ENCODE measurements at places on chromosomes 6 and 20. TPM values are rescaled to one million over a fixed set of nuclear protein-coding genes. Genes with fewer than 3 reads are reported as not detected.
A peak's percentile ranks its signal among the peaks of the same experiment; 100 is the strongest.

The PRL gene
- under 0.01 TPM for total RNA-seq

The FGD2 gene
- total RNA-seq: 3.0 TPM

The ANKRD66 gene
- not detected for total RNA-seq

The SLC17A1 gene
- not detected for total RNA-seq

The NKAIN2 gene
- total RNA-seq: 16.7 TPM

The SLC22A2 gene
- not detected for total RNA-seq

DNA sequence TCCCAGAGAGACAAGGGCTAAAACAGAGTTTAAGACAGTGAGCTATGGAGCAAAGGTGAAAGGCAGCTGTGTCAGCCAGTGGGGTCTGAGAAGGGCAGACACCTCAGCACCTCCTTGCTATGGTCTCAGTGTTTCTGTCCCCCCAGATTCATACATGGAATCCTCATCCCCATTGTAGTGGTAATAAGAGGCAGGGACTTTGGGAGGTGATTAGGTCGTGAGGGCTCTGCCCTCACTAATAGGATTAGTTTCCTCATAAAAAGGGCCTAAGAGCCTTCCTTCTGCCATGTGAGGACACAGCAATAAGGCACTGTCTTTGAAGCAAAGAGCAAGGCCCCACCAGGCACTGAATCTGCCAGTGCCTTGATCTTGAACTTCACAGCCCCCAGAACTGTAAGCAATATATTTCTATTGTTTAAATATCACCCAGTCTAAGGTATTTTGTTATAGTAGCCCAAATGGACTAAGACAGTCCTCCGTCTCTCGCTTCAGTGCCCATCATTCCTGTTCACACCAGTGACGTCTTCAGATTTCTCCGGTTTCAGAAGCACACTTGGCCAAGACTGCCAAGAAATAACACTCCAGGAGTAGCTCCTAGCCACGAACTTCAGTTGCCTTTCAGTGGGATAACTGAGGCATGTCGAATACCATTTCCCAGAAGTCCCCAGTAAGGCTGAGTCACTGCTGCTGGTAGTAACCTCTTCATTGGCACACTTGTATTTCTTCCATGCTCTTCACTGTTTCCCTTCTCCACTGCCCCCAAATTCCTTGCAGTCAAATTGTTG is 32.8 kb downstream of the SLC13A3 start:
- DNase-seq: no peak

- DNase-seq: no peak
Observed at GRCh38 chr20:24501764-24502556, 32.5 kb downstream of the SYNDIG1 start.

DNA sequence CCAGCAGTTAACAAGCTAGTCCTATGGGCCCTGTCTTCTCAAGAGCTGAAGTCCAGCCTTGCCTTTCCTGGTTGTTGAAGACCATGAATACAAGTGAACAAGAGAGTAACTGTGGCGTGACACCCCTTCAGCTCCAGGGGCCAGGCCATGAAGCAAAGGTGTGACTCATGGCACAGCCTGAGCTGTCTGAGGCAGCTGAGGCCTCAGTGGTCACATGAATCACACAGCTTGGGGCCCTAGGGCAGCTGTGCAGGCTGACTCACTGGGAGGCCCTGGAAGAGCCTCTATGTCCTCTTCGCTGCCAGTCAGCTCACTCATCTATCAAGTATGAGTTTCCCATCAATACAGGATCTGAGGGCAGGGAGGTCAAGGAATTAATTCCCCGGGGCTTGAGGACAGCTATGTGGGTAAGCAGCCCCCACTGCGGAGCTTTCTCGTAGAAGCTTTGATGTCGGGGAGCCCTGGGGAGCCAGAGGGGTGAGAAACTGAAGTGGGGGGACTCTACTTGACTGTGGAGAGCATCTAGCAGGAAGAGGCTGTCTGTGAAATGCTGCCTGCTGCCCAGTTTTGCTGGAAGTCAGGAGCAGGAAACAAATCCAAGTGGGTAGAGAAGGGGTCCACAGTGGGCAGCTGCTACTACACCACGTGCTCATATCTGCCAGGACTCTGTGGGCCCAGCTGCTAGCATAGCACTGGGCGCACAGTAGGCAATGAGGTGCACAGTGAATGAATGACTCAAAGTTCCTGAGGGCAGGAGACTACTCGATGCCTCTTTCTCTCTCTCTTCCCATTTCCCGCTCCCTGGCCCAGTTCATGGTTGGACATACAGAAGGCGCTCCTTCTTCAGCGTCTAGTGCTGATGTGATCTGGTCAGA is 13.7 kb upstream of the FAM83C start:
- no peak for DNase-seq

- no peak for DNase-seq
Observed at GRCh38 chr20:29452186-29452585, 1805.3 kb upstream of the DEFB115 start.

DNA sequence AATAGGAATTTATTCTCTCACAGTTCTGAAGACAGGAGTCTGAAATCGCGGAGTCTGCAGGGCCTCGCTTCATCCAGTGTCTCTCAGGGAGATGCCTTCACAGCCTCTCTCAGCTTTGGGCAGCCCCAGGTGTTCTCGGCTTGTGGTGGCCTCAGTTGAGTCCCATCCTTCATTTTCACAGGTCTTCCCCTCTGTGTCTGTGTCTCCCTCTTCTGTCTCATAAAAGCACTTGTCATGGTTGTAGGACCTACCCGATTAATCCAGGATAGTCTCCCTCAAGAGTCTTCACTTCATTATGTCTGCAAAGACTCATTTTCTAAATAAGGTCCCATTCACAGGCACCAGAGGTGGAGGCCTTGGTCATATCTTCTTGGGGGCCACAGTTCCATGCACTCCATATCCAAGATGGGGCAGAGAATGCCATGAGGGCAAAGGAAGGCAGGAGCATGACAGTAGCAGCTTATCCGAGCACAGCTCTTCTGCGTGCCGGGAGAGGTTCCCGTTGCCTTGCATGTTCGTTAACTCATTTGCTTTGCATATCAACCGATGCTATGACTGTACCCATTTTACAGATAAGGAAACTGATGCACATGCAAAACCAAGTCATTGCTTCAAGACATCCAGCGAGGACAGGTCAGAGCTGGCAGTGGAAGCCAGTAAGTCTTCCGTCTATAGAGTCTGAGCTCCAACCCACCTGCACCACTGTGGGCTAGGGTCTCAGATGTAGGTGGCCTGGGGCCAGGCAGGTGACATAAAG is 363.8 kb upstream of the SULF2 start:
- no peak for DNase-seq

GRCh38 chr20:63234693-63235398 is 859 bp upstream of the BIRC7 start:
- no peak for DNase-seq

- DNase-seq: peak; percentile 21
Observed at GRCh38 chr20:20823476-20823881, 111.0 kb upstream of the RALGAPA2 start.

DNA sequence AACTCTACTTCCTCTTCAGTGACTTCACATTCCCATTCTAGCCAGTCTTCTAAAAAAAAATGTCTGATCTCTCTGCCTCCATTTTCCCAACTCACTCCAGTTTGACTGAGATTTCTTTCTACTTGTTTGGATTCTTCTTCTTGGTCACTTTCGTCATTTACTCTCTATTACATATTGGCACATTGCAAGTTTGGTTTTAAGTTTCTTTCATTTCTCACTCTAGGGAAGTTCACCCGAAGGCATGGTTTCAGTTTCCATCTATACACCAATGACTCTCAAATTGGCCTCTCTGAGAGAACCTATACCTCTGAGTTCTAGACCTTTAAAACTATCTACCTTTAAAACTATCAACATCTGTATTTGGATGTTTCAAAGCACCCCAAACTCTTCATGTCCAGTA is 51.3 kb downstream of the CD109 start:
- DNase-seq: no peak

DNA sequence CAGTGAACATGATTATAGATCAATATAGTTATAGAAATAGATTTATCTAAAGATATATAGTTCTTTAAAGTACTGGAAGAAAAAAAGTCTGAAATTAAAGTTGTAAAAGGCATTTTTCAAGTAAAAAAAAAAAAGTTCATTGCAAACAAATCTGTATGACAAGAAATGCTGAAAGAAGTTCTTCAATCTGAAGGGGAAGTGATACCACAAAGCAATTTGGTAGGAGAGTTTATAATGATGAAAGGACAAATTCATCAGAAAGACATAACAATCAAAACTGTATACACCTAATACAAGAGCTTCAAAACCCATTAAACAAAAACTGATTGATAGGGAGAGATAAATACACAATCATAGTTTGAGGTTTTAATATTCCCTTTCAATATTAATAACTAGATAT is 14.1 kb downstream of the HUS1B start:
- no peak for DNase-seq

GRCh38 chr6:131914234-131914633 is 36.9 kb downstream of the CCN2 start:
- no peak for DNase-seq

DNA sequence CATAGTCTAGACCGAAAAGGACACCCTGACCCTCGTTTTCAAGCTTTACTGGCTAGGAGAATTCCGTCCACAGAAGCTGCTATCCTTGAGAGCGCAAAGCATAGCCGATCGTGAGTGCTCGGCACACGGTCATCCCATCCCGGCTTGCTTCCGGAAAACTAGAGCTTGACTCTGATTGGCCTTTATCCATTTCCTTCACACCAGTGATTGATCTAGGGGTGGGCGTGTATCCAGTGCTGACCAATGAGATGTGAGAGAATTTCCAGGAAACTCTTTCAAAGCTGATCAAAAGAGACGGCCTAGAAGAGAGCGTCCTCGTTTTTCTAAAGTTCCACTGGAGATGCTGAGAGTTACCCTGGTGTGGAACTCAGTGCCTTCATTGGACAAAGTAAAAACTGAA is 41.0 kb upstream of the NFATC2 start:
- DNase-seq: no peak

GRCh38 chr20:44601801-44602204 is 19.4 kb downstream of the PKIG start:
- no peak for DNase-seq

- peak; percentile 60 for DNase-seq
Observed at GRCh38 chr6:13478525-13478966, 8.9 kb downstream of the GFOD1 start.

DNA sequence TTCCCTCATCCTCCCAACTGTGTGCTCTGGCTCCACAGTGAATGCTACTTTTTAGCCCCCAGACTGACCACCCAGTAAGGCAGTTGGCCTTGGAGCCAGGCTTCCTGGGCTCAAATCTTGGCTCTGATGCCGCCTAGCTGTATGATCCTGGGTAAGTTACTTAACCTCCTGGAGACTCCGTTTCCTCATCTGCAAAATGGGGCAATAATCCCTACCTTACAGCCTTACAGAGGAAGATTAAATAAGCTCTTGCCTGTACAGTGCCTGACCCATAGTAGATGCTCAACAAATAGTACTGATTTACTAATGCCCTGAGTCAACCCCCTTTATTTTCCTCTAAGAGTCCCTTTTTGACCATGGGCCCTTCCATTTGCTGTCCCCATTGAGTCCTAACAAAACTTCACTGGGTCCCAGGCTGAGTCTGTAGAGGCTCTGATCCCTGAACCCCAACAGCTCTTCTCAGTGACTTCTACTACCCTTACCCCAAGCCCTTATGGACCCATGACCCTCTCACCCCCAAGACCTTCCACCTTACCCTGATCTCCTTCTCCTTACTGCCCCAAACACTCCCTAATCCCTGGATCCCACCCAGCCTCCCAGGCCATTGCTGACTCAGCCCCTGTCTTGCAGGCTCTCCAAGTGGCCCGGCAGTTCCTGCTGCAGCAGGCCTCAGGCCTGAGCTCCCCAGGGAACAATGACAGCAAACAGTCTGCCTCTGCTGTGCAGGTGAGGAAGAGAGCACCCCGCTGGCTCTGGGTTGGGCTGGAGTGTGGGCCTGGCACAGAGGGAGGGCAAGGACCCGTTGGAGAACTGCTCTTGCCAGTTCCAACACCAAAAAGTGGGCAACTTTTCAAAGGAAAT is 31.4 kb downstream of the FOXP4 start:
- no peak for DNase-seq

DNA sequence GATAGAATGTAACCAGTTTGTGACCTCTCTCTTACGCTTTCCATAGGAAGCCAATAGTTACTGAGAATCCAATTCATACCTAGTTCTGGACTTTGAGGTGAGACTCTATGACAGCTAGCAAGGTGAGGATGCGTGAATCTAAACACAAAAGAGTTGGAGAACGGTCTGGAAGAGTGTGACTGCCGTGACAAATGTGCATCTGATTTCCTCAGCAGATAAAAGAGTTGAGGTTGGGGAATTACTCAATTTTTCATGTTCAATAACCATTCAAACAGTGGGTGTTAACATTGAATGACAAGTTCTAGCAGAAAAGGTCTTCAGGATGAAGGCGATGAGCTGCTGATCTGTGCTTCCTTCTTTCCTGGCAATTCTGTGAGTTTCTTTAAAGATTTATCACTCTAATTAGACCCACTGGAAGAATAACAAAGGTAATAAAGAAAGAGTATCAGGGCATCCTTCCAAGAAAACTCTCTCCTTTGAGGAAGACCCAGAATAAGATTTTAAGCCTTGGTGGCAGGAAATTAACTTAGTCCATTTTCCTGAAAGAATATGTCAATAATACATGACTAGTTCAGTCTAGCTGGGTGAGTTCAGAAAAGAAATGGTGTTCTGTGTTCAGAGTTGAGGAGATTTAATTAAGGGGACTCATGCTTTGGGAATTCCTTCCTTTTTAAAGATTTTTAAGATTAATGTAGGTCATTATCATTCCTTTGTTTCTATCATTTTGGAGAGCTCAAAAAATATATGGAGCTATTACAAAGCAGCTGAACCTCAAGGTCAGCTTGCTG is 24.5 kb downstream of the KIF3B start:
- DNase-seq: no peak

- DNase-seq: peak; percentile 50
Observed at GRCh38 chr6:158849899-158850806, 31.0 kb upstream of the EZR start.
